SJSA1 (cell line): ENCODE measurements at places on chromosomes 3 and 15. TPM values are rescaled to one million over a fixed set of nuclear protein-coding genes. Genes with fewer than 3 reads are reported as not detected.
A peak's percentile ranks its signal among the peaks of the same experiment; 100 is the strongest.

Gene DET1
- 4.2 and 5.5 TPM in 2 replicates for total RNA-seq

Gene C3orf20
- not detected in 2 replicates for total RNA-seq

Gene APOD
- not detected in 2 replicates for total RNA-seq

Gene ELP6
- total RNA-seq: 28.7 and 39.1 TPM in 2 replicates

Gene PRKCI
- total RNA-seq: 35.2 and 42.0 TPM in 2 replicates

Gene TRNT1
- 18.9 and 36.7 TPM in 2 replicates for total RNA-seq

Gene GMNC
- total RNA-seq: not detected in 2 replicates

Gene EXD1
- not detected in 2 replicates for total RNA-seq

DNA sequence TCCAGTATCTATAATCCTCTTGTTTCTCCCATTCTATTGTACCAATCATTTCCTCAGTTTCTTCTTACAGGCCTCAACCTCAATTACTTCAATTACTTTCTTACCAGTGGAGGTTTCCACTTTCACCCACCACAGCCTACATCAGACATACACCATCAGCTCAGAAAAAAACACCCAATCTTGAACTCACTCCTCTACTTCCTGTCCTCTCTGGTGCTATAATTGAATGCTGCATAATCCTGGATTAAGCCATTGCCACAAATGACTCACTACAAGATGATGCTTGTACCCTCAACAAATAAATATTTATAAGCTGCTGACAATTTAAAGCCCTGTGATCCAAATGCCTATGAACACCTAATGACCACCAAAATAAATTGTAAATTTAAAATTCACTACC is 18.5 kb downstream of the RYK start:
- H3K36me3 ChIP-seq: no peaks in the 10 kb centered on the region
- no peak for DNase-seq
- H3K27ac ChIP-seq: no peak overlapping the region
- H3K4me1 ChIP-seq: peaks cover 32% of the 10 kb centered on the region

DNA sequence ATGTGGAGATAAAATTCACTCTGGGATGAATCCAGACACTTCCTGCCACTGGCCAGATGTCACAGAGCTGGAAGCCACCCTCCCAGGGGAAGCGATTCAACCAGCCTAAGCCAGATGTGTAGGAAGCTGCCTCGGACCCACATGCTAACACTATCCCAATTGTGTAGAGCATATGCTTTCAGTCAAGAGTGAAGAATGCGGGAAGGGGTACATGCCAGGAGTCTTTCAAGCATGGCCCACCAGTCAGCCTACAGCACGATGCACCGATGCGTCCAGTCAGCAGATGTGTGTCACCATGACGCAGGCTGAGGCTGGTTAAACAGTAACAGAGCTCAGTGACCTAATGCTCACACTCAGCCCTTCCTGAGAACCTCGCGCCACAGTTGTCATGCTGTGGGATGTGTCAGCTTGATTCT is 38.8 kb upstream of the BNC1 start:
- DNase-seq: peak; percentile 8
- no peak overlapping the region for H3K27ac ChIP-seq
- H3K36me3 ChIP-seq: no peaks in the 10 kb centered on the region
- H3K4me1 ChIP-seq: peaks cover 11% of the 10 kb centered on the region
- H3K4me3 ChIP-seq: no peak overlapping the region

DNA sequence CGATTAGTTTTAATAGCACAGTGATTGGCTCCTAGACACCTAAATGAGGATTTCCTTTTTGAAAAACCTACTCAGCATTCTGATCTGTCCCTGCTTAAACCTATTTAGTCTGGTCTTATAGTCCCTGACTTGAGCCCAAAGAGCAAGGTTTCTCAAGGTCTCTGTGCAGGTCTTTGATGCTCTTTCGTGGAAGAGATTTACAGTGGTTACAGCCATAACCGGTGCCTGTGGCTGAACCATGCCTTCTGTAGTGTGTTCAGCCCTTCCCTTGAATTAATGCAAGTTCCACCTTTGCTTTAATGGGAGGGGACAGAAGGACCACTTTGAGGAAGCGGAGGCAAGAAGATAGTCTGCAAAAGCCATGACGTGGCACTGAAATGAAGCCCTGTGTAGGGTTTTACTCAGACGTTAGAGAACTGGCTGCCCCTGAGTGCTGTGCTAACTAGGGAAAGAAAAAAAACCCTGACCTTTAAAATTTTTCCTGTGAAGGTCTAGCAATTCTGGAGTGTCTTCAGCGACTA is 43.0 kb downstream of the ZBTB38 start:
- no peak overlapping the region for H3K4me3 ChIP-seq
- peaks cover 54% of the 10 kb centered on the region for H3K36me3 ChIP-seq
- peaks cover 55% of the 10 kb centered on the region for H3K4me1 ChIP-seq
- no peak for DNase-seq
- peak overlapping the region; percentile 57 for H3K27ac ChIP-seq
- no peaks in the 10 kb centered on the region for H3K27me3 ChIP-seq

- no peak overlapping the region for H3K4me3 ChIP-seq
- peaks cover under 1% of the 10 kb centered on the region for H3K4me1 ChIP-seq
- H3K27ac ChIP-seq: no peak overlapping the region
- H3K27me3 ChIP-seq: no peaks in the 10 kb centered on the region; the same call in none of the 2 replicates
- H3K36me3 ChIP-seq: no peaks in the 10 kb centered on the region
Observed at GRCh38 chr3:196645897-196646665, 6.6 kb downstream of the NRROS start.

GRCh38 chr3:19937459-19938294 is 3.7 kb upstream of the EFHB start:
- H3K4me1 ChIP-seq: no peaks in the 10 kb centered on the region
- no peaks in the 10 kb centered on the region for H3K27me3 ChIP-seq
- no peak for DNase-seq
- H3K4me3 ChIP-seq: no peak overlapping the region

- H3K4me1 ChIP-seq: peaks cover 66% of the 10 kb centered on the region
- peak overlapping the region; percentile 84 for H3K27ac ChIP-seq
- no peak for DNase-seq
- no peak overlapping the region for H3K4me3 ChIP-seq
- no peaks in the 10 kb centered on the region for H3K27me3 ChIP-seq
Observed at GRCh38 chr15:67090297-67091070, 25.1 kb downstream of the SMAD3 start.

GRCh38 chr15:46502667-46503066 is 867.8 kb downstream of the SQOR start:
- no peaks in the 10 kb centered on the region for H3K27me3 ChIP-seq
- H3K36me3 ChIP-seq: no peaks in the 10 kb centered on the region
- no peak overlapping the region for H3K27ac ChIP-seq
- H3K4me1 ChIP-seq: no peaks in the 10 kb centered on the region

DNA sequence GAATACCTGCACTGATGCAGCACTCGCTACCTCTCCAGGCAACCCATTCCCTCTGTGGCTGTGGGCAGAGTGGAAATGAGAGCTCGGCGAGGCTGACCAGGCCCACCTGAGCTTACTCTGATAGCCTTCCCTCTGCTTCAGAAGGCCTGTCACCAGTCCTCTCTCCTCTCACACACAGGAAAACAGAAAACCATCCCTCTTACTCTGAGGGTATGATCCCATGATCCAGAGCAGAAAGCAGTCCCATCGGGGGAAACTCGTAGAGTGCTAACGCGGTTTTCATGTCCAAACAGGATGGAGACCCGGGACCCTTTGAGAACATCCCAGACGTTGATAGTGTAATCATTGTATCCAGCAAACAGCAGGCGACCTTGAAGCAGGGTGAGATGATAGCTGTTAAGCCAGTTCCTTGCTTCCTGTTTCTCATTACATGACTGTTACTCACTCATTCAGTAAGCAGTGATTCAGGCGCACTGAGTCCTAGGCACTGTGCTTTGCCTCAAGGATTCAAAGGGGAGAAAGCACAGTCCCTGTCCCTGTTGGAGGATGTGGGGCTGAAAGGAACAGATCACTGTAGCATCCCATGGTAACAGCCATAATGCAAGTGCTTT is 11.8 kb upstream of the BCL2L10 start:
- no peaks in the 10 kb centered on the region for H3K27me3 ChIP-seq
- no peak for DNase-seq
- no peak overlapping the region for H3K4me3 ChIP-seq
- peaks cover 7% of the 10 kb centered on the region; the same call in 1 of the 2 replicates for H3K4me1 ChIP-seq
- H3K36me3 ChIP-seq: no peaks in the 10 kb centered on the region; the same call in none of the 2 replicates
- H3K27ac ChIP-seq: no peak overlapping the region

DNA sequence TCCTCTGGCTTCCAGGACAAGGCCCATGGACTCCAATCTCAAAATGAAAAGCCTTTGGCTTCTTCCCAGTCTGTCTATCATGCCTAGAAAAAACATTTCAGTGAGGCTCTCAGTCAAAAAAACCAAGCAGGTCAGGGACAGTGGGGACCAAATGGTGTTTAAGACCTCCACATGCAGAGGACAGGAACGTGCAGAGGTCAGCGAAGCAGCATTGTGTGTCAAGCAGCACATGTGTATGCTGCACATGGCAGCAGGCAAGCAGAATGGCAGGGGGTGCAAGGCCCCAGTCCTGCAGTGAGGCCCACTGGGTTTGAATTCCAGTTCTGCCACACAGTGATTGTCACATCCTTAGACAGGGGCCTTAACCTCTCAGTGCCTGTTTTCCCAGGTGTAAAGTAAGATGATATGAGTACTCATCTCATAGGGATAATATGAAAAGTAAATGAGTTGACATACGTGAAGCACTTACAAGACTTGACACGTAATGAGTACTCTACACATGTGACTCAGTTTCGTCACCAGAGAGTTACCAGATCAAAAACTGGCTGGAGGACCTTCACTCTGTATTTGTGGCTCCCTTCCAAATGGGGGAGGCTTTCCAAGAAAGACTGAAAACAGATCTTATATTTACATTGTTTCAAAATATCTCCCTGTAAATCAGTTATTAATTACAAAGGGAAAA is 11.2 kb downstream of the STIMATE start:
- no peaks in the 10 kb centered on the region for H3K27me3 ChIP-seq
- no peaks in the 10 kb centered on the region for H3K4me1 ChIP-seq
- no peak overlapping the region for H3K4me3 ChIP-seq
- peaks cover 6% of the 10 kb centered on the region; the same call in 1 of the 2 replicates for H3K36me3 ChIP-seq
- no peak for DNase-seq

DNA sequence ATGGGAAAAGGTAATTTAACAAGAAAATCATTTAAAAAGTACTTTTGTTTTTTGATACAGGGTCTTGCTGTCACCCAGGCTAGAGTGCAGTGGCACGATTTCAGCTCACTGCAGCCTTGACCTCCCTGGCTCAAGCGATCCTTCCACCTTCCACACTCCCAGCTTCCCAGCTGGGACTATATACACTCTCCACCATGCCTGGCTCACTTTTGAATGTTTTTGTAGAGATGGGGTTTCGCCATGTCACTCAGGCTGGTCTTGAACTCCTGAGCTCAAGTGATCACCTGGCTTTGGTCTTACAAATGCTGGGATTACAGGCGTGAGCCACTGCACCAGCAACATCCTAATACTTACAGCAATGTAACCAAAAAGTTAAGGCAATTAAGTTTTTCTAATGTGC is 3.5 kb upstream of the ZBTB11 start:
- H3K4me1 ChIP-seq: peaks cover 15% of the 10 kb centered on the region; the same call in 1 of the 2 replicates
- no peak for DNase-seq
- peaks cover 71% of the 10 kb centered on the region for H3K36me3 ChIP-seq
- H3K27me3 ChIP-seq: no peaks in the 10 kb centered on the region

DNA sequence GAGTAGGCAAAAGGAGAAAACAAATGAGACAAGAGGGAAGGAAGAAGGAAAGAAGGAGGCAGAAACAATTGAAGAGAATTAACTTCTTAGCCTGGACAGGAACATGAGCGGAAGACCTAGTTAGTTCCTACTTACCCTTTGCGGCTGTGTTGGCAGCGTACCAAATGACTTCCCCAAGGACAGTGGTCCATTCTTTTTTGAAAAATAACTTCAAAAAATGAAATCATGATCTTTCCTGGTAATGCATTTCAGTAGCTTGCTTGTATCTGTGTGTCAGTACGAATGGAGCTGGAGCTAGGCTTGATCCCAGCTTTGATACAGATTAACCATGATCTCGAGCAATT is 41.5 kb upstream of the CFAP161 start:
- H3K27me3 ChIP-seq: no peaks in the 10 kb centered on the region
- H3K4me3 ChIP-seq: no peak overlapping the region
- no peaks in the 10 kb centered on the region; the same call in 1 of the 2 replicates for H3K4me1 ChIP-seq
- no peaks in the 10 kb centered on the region for H3K36me3 ChIP-seq

GRCh38 chr15:81529481-81529880 is 155.5 kb upstream of the TMC3 start:
- no peak overlapping the region for H3K4me3 ChIP-seq
- no peak for DNase-seq
- peaks cover 38% of the 10 kb centered on the region for H3K4me1 ChIP-seq
- H3K27ac ChIP-seq: no peak overlapping the region
- no peaks in the 10 kb centered on the region for H3K36me3 ChIP-seq

DNA sequence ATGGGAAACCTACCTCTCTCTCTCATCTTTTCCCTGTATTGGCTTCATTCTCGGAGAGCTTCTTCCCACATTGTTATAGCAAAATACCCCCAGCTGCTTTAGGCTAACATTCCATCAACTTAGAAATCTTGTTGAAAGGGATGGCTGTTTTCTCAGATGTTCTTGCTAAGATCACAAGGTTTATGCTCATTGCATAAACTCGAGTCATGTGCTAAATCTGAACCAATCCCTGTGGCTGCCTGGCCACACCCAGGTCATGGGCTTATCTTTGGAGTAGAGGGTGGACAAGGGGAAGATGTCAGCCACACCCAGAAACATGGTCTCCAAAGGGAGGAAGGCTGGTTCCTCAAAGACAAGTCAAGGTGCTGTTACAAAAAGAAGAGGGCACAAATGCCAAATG is 150.6 kb upstream of the UMPS start:
- DNase-seq: no peak
- no peaks in the 10 kb centered on the region for H3K27me3 ChIP-seq
- no peak overlapping the region for H3K27ac ChIP-seq
- no peaks in the 10 kb centered on the region for H3K36me3 ChIP-seq

GRCh38 chr3:193773266-193774220 is 180.5 kb downstream of the OPA1 start:
- H3K27me3 ChIP-seq: no peaks in the 10 kb centered on the region
- H3K36me3 ChIP-seq: no peaks in the 10 kb centered on the region
- no peaks in the 10 kb centered on the region for H3K4me1 ChIP-seq
- no peak overlapping the region for H3K4me3 ChIP-seq
- no peak for DNase-seq

DNA sequence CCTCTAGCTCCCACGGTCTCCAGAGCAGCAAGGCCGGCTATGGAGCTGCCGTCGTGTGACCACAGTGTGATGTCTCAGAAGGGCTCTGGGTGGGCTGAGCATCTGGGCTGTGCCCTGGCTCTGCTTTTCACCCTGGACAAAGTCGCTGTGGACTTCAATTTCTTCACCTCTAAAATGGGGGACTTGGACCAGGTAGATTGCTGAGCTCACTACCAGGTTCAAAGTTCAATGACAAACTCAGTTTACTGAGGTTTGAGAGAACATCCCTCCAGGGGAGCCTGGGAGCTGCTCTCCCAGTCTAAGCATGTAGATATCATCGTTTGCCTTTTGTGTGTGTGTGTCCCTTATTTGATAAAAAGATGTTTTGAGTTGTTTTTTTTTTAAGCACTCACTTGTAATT is 25.1 kb downstream of the RLBP1 start:
- H3K27ac ChIP-seq: no peak overlapping the region
- H3K36me3 ChIP-seq: peaks cover 25% of the 10 kb centered on the region
- DNase-seq: no peak
- H3K27me3 ChIP-seq: no peaks in the 10 kb centered on the region
- no peak overlapping the region for H3K4me3 ChIP-seq

- no peaks in the 10 kb centered on the region for H3K4me1 ChIP-seq
- no peak overlapping the region for H3K27ac ChIP-seq
- no peak overlapping the region for H3K4me3 ChIP-seq
- no peaks in the 10 kb centered on the region for H3K27me3 ChIP-seq
- no peak for DNase-seq
Observed at GRCh38 chr3:179949412-179949811, 87.3 kb downstream of the PEX5L start.

GRCh38 chr3:3276630-3277029 is 97.1 kb upstream of the CRBN start:
- no peak overlapping the region for H3K27ac ChIP-seq
- no peak overlapping the region for H3K4me3 ChIP-seq
- H3K36me3 ChIP-seq: no peaks in the 10 kb centered on the region
